Cardiac muscle cell (in vitro differentiated cells and primary cell): ENCODE measurements at places on chromosomes 1 and 21. TPM values are rescaled to one million over a fixed set of nuclear protein-coding genes. Genes with fewer than 3 reads are reported as not detected.

RGL1 gene
- 21.6 and 24.1 TPM in 2 replicates for polyA plus RNA-seq

LORICRIN gene
- polyA plus RNA-seq = 0.19 TPM in 1 of 2 replicates, not detected in the other

AK5 gene
- polyA plus RNA-seq = 0.97 and 1.3 TPM in 2 replicates

LMOD1 gene
- 27.4 and 47.9 TPM in 2 replicates for polyA plus RNA-seq

MROH9 gene
- polyA plus RNA-seq = not detected in 2 replicates

INAVA gene
- polyA plus RNA-seq = 7.4 and 8.4 TPM in 2 replicates

CHODL gene
- polyA plus RNA-seq = 1.5 and 2.3 TPM in 2 replicates

SH3D21 gene
- 13.5 and 22.8 TPM in 2 replicates for polyA plus RNA-seq

KRTAP19-1 gene
- not detected in 2 replicates for polyA plus RNA-seq

OR2L3 gene
- polyA plus RNA-seq = not detected in 2 replicates

LMNA gene
- 99.4 and 149 TPM in 2 replicates for polyA plus RNA-seq

UBL4B gene
- polyA plus RNA-seq = not detected in 2 replicates

NPPB gene
- 30.8 and 188 TPM in 2 replicates for polyA plus RNA-seq

S100A5 gene
- 0.31 and 0.52 TPM in 2 replicates for polyA plus RNA-seq

THEM5 gene
- polyA plus RNA-seq = not detected in 2 replicates

CFAP107 gene
- not detected in 2 replicates for polyA plus RNA-seq

RIMS3 gene
- polyA plus RNA-seq = 29.1 and 29.7 TPM in 2 replicates

OR2L13 gene
- polyA plus RNA-seq = 0.88 TPM in 1 of 2 replicates, not detected in the other

FDPS gene
- 269 and 565 TPM in 2 replicates for polyA plus RNA-seq

AHCYL1 gene
- 82.7 and 106 TPM in 2 replicates for polyA plus RNA-seq

RXRG gene
- 296 and 429 TPM in 2 replicates for polyA plus RNA-seq
